ENCODE measurements at places on chromosomes 13 and 19. TPM values are rescaled to one million over a fixed set of nuclear protein-coding genes. Genes with fewer than 3 reads are reported as not detected.

TYROBP gene
- total RNA-seq: not detected

GARIN5A gene
- total RNA-seq: 0.69 TPM

TEX29 gene
- total RNA-seq: not detected

RNF113B gene
- total RNA-seq: not detected

SOX1 gene
- total RNA-seq: not detected

CEACAM4 gene
- total RNA-seq: not detected

CDKN2D gene
- 35.9 TPM for total RNA-seq

MTUS2 gene
- total RNA-seq: not detected

CEACAM16 gene
- not detected for total RNA-seq

ZNF540 gene
- total RNA-seq: 1.2 TPM

DMRTC2 gene
- not detected for total RNA-seq

C19orf47 gene
- 25.9 TPM for total RNA-seq

EFNB2 gene
- total RNA-seq: 0.15 TPM

EPSTI1 gene
- 3.0 TPM for total RNA-seq

CGB8 gene
- total RNA-seq: not detected

ZNF575 gene
- total RNA-seq: 1.3 TPM

HIF3A gene
- total RNA-seq: not detected

ACP7 gene
- total RNA-seq: not detected

PSG7 gene
- not detected for total RNA-seq

KCNRG gene
- total RNA-seq: 0.44 TPM

FLT1 gene
- total RNA-seq: 2.5 TPM

EDDM13 gene
- 0.42 TPM for total RNA-seq

SULT2B1 gene
- total RNA-seq: not detected

VAV1 gene
- 59.7 TPM for total RNA-seq

PPP6R1 gene
- 226 TPM for total RNA-seq

NPHS1 gene
- total RNA-seq: not detected

MIR17HG gene
- 35.4 TPM for total RNA-seq

VN1R4 gene
- total RNA-seq: not detected
